Stimulated activated CD4-positive, alpha-beta T cell treated with anti-CD3 and anti-CD28 coated beads, TNF-alpha, amount 100 ng/mL, for 48 hours (primary cell): ENCODE measurements at places on chromosomes 2 and 18.

- no peak for DNase-seq
Measured at GRCh38 chr18:49074505-49074904, 123.7 kb upstream of the SMAD7 start.

DNA sequence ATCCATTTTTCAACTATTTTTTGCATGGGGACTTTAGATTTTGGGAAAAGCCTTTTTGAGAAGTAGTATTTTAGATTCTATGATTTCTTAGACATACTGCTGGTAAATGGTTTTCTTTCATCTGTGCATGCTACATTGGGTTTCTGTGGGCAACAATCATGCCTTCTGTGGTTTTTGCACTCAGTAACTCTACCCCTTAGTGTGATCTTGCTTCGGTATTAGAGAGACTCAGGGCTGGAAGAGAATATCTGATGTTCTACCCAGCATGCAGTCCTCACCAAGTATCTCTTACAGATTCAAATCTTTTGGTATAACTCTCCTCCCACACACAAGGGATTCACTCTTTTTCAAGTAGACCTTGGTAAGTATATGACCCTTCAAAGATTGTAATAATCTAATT lies 183.0 kb downstream of the PMAIP1 start:
- no peak for DNase-seq

DNA sequence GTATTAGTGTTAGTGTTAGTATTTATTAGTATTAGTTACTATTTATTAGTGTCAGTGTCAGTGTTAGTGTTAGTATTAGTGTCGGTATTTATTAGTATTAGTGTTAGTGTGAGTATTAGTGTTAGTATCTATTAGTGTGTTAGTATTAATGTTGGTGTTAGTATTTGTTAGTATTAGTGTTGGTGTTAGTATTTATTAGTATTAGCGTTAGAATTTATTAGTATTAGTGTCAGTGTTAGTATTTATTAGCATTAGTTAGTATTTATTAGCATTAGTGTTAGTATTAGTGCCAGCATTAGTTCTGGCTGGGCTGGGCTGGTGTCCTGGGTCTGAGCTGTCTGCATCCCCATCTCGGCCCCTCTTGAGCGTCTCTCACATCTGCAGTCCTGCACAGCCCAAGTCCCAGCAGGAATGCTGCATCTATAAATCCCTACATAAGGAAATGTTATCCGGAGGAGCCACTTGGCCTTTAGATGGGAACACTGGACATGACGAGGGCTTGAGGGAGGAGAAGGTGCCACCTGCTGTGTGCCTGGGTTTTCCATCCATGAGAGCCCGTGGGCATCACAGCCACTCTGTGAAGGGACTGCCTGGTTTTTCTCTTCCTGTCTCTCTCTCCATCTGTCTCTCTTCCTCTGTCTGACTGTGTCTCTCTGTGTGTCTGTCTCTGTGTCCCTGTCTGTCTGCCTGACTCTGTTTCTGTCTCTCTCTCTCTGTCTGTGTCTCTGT lies 33.6 kb downstream of the TWIST2 start:
- no peak for DNase-seq

DNA sequence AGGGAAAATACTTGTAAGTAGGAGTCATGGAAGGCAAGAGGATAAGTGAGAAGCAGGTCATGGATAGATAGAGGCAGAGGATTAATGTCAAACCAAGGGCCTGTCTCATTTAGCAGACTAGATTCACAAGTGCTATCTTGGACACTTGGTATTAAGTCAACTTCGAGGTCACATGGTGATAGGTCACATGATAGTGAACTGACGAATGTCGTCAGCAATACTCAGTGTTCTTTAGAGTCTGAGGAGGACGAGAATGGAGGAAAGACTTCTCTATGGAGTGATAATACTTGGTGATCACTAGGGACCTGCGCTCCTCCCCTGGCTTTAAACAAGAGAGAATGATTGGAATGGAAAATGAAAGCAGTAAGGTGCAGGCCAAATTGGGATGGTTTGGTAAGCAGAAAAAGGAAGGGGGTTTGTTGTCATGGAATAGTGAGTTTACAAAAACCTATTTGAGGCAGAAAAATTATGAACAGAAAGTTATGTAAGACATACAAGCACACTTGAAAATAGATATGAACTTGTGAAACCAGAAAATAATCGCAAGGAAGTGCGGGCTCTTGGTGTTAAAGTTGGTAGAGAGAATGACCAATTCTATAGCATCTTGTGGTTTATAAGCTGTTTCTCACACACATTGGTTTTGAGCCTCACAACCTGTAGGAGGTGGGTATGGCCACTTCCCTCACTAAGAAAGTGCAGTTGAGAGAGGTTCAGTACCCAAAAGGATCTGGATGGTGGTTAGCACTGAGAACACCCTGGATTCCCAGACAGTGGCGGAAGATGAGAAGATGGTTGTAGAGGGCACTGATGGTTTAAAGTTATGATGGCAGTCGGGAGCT lies 141.5 kb downstream of the WDSUB1 start:
- no peak for DNase-seq

GRCh38 chr18:22349966-22350365 lies 67.7 kb downstream of the CTAGE1 start:
- DNase-seq, result no peak

- no peak for DNase-seq
Measured at GRCh38 chr2:232543928-232544631, 4.6 kb downstream of the CHRNG start.

DNA sequence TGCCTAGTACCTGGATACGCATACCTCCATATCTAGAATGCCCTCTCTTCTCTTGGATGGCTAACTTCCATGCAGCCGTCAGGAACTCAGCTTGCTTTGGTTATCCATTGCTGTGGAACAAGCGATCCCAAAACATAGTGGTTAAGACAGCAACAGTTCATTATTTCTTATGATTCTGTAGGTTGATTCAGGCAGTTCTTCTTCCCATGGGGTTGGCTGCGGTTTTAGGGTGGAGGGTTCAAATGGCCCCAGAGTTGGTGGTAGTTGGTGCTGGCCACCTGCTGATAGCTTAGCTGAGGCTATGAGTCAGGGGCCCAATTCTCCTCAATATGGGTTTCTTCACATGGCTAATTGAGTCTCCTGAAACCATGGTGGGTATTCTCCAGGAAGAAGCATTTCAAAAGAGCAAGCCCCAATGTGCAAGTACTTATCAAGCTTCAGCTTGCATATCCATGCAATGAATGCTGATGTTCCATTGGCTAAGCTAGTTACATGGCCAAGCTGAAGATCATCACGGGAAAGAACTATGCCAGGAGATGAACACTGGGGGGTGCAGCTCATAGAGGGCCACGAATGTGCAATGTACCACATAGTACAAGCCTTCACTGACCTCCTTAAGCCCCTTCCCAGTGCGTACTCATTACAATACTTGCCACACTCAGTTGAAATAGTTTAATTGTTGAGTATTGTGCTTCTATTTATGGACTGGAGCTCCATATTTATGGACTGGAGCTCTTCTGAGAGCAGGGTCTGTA lies 10.0 kb upstream of the RHOB start:
- no peak for DNase-seq

- DNase-seq, result no peak
Measured at GRCh38 chr2:8424997-8425900, 256.6 kb upstream of the ID2 start.
